ENCODE measurements at places on chromosomes 4 and X.

DNA sequence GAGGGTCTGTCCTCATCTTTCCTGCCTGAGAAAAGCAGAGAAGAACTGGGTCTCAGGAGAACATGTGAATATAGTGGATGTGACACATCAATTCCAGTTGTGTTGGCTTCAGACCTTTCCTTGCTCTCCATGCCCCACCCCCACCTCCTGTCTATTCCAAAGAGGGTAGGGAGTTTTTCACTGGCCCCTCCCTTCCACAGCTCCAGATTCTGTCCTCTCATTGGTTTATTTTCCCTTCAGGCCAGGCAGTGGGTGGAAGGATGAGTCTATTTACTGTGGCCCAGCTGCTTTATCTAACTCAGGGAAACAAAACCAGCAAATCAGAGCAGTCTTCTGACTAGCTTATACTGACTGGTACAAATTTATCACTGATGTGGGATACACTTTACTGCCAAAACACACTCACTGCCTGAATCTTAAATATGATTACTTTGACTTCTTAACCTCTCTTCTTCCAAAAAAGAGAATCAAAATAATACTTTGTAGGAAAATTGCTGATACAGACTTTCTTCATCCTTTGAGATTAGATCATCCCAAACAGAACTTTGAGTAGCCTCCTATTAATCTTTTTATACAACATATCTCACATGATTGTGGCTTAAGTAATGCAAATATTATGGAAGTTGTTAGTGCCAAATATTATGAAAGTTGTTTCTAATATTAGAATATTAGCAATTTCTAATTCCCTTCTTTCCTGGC lies 221.2 kb downstream of the MID1 start:
- DNase-seq, result no peak

DNA sequence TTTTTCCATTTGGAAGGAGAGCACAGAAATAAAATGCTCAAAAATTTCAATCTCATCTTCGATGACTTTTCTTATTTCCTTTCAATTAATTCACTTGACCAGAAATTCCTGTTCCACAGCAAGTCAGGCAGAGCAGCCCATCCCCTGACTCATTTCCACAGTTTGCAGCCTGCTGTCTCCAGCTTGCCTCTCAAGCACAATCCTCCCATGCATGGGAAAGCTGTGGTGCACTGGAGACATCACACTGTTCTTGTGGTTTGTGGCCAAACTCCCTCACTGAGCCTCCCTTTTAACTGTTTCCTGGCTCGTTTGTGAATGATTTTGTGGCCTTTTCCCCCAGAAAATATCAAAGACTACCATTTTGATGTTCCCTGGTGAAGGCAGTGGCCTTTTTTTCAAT lies 114.0 kb upstream of the ENPEP start:
- DNase-seq, result no peak

DNA sequence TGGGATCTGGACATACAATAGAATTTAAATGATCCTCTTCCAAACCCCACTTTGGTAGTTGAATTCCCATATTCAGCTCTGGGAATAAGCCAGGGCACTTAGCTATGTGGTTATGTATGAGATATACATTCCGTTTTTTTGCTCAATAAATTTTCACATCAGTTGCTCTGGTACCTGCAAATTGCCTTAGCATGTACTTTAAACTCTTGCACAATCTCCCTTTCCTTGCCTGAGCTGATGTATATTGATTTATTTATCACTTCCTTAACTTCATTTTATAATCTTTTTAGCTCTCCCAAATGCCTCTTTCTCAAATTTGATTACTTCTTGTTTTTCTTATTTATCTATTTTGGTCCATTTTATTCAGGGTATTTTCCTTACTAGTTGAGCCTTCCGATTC lies 90.1 kb upstream of the AGA start:
- DNase-seq, result no peak

DNA sequence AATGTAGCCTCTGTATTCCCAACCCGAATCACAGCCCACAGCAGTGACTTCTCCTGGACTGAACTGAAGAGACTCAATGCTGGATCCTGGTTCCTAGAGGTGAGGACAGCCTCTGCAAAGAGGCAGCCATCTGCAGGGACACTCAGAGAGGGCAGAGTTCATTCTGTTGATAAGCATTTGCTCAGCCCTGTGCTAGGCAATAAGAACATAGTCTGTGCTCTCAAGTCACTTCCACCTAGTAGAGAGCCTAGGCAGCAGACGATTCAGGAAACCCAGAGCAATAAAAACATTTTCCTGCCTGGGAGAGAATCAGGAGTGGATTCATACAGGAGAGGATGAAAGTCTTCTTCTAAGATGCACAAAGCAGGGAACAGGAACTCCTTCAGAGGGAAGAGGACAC lies 4.3 kb downstream of the GDPD2 start:
- no peak for DNase-seq

- DNase-seq, result no peak
Measured at GRCh38 chr4:80101792-80102116, 28.7 kb upstream of the ANTXR2 start.

DNA sequence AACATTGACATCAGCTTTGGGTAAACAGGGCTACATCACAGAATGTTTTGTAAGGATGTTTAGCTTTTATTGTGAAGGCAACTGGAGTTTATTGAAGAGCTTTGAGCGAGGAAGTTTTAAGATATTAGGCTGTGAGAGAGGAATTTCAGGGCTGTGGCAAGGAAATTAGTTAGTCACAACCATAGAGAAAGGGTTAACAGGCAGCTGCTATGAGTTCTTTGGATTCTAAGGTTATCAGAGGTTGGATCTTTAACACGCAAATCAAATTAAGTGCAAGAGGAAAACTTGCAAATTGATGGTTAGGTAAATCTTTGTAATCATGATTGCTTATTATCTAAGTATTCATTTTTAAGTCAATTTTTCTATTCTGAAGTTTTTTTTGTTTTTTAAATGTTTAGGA lies 156.0 kb downstream of the UGT8 start:
- DNase-seq, result no peak

DNA sequence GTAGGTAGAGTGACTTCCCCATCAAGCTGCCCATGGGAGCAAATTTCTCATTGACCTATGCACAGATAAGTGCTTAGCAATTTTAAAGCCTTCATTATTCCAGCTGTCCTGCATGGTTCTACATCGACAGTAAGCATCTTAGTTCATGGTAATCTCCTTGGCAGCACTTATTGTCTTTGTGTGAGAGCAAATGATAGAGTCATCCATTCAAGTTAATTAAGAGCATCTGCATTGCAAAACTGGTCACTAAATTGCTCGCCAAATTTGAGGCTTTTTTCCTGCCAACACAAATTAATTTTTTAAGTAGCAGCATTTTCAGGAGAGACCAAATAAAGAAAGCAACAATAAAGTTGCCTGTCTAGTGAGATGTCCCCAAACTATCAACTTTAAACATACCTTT lies 76.7 kb downstream of the SH3BGRL start:
- no peak for DNase-seq

GRCh38 chr4:106565727-106566126 lies 197.1 kb upstream of the GIMD1 start:
- no peak for DNase-seq

GRCh38 chr4:110589297-110589696 lies 33.6 kb downstream of the PITX2 start:
- no peak for DNase-seq

GRCh38 chr4:1288786-1289185 lies 905 bp upstream of the MAEA start:
- no peak for DNase-seq

- DNase-seq, result no peak
Measured at GRCh38 chr4:167555338-167556022, 321.2 kb upstream of the SPOCK3 start.

DNA sequence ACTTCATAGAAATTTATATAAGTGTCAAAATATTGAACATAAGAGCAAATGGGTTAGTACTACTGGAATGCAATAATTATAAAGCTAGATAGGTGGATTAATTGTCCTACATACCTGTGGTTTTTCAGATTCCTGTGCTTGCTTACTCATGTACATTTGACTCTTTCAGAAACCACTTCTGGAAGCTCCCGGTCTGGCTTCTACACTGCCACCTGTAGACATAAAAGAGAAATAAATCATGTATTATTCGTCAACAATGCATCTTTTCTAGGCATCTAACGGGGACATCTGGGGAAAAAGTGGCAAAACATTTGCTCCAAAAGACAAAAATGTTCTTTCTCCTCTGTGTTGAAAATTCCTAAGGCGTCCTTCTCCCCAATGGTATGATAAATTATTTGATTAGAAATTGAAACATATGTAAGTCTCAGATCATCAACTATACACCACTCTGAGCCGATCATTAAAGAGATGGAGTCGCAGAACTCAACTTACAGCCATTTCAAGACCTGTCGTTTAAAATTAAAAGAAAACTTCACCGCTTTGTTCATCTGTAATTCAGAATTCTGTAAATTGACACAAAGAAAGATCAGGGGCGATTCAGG lies 648.7 kb upstream of the DIPK2B start:
- peak; percentile 48 for DNase-seq

DNA sequence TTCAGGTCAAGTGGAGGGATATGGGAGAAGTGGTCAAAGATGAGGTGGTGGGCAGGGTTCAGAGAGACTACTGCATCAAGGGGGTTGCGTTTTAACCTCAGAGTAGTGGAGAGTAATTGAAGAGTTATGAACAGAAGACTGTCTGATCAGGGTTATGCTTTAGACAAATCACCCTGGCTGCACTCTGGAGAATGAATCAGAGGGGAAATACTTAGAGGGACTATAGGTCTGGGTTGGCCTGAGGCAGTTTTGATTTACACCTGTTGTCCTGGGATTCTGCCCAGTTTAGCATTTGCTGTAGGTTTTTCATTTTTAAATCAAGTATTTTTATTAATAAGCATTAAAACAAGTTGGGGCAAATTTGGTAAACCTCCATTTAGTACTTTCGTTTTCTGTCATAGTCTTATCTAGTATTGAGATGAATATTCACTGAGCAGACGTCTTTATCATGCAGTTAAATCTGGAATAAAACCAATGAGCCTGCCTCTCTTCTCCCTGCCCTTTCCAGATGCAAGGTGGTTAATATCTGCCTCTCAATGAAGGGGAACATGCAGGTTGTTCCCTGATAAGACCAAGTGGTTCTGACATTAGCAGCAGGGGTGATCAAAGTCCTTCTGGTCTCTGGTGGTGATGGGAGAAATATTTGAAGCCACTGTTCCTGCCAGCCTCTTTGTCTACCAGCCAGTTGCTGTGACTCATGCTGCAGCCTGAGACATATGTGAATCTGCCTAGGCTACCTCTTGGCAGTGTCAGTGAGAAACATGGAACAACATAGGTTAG lies 116.0 kb upstream of the RPS6KA3 start:
- DNase-seq, result no peak
